ENCODE measurements at places on chromosomes 13 and 19.

GRCh38 chr13:74966814-74967424 lies 515.0 kb downstream of the TBC1D4 start:
- ATAC-seq: no peak

DNA sequence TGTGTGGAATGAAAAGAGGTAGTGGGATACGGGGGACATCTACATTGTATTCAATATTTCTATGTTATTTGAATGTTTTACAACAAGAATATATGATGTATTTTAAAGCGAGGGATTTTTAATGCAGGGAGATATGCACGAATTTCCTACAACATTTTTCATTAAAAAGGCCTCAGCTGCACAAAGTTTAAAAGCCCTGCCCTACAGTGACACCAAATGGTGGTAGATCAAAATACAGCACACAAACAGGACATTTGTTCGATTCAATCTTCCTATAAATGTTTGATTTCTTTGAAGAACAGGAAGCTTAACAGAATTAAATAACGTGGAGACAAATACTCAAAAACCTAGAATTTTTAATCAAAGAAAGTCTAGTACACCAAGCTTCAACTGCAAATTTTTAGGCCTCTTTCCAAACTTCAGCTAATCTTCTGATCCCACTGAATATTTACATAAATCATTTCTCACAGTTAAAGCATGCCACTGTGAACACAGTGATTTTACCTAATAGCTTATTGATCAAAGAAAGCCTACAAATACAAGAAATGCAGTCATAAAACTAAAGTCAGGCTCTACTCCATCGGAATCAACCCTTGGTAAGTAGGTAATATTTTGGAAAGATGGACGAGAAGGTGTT lies 257.2 kb downstream of the DIAPH3 start:
- ATAC-seq: no peak

DNA sequence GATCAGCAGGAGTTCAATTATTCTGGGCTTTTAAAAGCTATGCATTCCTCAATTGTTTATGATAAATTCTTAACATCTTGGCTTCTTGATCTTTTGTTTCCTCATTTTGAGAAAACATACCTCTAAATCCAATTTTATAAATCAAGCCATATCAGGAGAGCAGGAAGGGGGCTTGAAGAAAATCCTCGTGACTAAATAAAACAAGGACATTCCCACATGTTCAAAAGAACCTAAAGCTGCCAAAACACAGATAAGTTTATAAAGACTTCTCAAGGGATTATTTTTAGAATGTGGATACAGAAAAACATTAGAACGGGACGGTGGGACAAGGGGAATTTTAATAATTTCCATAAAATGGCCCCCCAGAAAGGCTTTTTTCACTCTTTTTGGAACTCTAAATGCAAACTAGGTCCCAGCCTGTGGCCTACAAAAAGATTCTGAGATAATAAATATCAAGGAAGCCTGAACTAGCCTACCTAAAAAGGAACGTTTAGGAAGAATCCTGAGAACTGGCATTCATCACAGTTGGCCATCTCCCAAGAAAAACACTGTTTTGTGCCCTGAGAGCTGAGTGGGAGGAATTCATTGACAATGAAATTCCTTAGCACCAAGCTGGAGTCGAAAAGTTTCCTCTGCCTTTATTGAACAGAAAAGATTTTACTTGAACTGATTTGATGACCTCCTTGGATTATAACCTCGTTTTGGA lies 30.1 kb downstream of the ZAR1L start:
- no peak for ATAC-seq

GRCh38 chr19:44278181-44278690 lies 18.6 kb downstream of the ZNF233 start:
- no peak for ATAC-seq

- no peak for ATAC-seq
These were observed 6.1 kb downstream of the STK11 start for GRCh38 chr19:1211494-1212234.

GRCh38 chr13:23817136-23817535 lies 72.1 kb downstream of the MIPEP start:
- ATAC-seq: no peak

DNA sequence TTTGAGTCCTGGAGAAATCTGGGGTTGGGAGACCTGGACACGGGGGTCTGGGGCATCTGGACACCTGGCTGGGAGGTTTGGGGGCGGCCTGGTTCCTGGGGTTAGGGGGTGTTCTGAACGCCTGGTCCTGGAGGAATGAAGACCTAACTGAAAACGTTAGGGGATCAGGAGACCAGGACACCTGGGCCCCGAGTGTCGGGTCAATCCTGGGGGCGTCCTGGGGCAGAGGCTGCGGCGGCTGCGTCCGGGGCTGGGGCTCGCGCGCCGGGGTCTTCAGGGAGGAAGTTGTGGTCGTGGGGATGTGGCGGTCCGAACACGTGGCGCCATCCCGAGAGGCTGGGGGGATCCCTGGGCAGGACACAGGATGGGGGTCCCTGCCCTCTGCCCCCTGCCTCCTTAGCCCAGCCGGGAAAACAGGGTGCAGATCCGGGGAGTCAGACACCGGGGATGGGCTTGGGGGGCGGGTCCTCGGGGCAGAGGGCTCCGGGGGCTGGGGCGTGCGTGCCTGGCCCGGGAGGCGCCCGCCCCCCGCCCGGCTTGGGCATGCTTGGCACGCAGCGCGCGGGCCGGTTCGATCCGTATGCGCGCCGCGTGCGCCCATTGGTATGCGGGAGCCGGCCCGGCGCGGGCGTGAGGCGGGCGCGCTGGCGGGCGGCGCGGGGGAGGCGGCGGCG lies 632 bp downstream of the NPAS1 start:
- no peak for ATAC-seq

- no peak for ATAC-seq
These were observed 434.4 kb upstream of the PCDH9 start for GRCh38 chr13:67664502-67664901.

- ATAC-seq: no peak
These were observed 135.8 kb downstream of the RFC3 start for GRCh38 chr13:33953781-33954180.

GRCh38 chr13:97914540-97914939 lies 38.9 kb upstream of the IPO5 start:
- no peak for ATAC-seq

DNA sequence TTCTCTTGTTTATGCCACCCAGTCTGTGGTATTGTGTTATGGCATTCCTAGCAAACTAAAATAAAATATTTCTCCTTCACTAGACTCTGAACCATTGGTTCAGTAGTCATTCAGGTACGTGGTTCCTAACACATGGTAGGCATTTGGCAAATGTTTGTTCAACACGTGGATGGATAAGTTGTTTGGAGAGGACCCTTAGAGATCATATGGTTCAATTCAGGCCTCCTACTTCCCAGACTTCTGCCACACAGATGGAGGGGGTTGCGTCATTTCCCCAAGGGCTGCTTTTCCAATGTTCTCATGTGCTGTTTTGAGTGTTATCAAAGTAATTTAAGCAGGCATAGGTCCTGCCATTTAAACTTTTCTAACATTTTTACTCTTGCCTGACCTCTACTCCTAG lies 6.7 kb downstream of the CXCL17 start:
- ATAC-seq: no peak

- peak; percentile 99 for ATAC-seq
These were observed 19.3 kb downstream of the CCNE1 start for GRCh38 chr19:29831041-29831548.

DNA sequence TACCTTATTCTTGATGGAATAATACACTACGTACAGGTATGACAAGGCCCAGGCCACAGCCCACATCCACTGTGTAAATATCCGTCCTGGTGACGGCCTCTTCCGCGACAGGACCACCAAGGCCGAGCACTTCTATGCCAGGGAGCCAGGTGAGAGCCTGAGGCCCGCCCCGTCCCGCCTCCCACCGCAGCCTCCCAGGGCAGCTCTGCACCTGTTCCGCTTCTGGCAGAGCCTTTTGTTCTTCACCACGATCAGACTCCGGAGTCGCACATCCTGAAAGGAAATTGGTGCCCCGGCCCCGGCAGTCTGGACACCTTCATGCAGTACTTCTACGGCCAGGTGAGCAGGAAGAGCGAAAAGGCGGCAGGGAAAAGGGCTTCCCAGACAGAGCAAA lies 10.6 kb upstream of the ZNF358 start:
- no peak for ATAC-seq

GRCh38 chr19:29876414-29876813 lies 64.6 kb downstream of the CCNE1 start:
- no peak for ATAC-seq

DNA sequence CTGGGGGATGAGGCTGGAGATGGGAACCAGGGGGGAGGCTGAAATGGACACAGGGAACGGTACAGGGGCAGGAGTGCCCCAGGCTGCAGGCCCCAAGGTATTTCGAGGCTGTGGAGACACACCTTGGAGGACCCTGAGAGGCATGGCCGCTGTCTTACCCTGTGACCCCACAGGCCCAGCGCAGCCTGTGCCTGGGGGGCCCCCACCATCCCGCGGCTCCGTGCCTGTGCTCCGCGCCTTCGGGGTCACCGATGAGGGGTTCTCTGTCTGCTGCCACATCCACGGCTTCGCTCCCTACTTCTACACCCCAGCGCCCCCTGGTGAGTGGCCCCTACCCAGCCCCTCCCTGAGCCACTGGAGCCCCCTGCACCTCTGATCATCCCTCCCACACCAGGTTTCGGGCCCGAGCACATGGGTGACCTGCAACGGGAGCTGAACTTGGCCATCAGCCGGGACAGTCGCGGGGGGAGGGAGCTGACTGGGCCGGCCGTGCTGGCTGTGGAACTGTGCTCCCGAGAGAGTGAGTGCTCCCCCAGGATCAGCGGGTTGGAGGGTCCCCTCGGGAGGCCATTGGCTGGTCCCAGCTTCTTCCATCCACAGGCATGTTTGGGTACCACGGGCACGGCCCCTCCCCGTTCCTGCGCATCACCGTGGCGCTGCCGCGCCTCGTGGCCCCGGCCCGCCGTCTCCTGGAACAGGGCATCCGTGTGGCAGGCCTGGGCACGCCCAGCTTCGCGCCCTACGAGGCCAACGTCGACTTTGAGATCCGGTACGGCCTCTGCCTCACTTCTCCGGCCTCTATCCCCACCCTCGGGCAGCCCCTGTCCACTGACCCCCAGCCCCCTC lies 16.9 kb upstream of the SPIB start:
- no peak for ATAC-seq

DNA sequence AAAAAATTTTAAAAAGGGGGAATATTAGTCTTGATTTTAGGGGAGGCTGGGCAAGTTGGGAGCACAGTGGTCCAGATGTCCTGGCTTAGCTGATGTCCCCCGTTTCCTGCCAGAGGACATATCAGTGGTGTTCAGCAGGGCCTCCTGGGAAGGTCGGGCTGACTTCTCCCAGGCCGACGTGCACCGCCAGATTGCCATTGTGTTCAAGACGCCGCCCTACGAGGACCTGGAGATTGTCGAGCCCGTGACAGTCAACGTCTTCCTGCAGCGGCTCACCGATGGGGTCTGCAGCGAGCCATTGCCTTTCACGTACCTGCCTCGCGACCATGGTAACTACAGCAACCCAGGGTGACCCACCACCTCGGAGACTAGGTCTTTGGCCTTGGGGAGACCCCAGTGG lies 6.4 kb upstream of the CLASRP start:
- no peak for ATAC-seq

- no peak for ATAC-seq
These were observed 958 bp upstream of the OBI1 start for GRCh38 chr13:78659732-78660494.

GRCh38 chr19:31257426-31258130 lies 91.7 kb downstream of the TSHZ3 start:
- no peak for ATAC-seq

GRCh38 chr19:19429361-19429760 lies 23.9 kb downstream of the GATAD2A start:
- no peak for ATAC-seq
